ENCODE measurements at places on chromosomes 7 and 10.

DNA sequence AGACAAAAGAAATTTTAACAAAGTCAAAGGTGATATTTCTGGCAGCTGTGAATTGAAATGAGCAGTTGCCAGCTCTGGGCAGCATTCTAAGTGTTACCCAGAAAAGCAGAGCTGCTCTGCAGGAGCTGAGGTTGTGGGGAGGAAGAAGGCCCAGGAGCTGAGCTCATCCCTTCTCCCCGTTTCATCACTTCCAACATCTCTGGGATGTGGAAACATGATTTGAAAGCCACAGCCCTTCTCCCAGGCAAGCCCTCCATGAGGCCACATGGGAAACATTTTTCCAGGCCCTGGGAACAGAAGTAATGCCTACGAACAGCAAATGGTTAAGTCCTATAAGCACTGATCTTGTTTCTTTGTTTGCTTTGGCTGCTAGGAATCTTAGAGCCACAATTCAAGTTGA, 10.9 kb upstream of the DMBT1 start:
- no peak for DNase-seq

DNA sequence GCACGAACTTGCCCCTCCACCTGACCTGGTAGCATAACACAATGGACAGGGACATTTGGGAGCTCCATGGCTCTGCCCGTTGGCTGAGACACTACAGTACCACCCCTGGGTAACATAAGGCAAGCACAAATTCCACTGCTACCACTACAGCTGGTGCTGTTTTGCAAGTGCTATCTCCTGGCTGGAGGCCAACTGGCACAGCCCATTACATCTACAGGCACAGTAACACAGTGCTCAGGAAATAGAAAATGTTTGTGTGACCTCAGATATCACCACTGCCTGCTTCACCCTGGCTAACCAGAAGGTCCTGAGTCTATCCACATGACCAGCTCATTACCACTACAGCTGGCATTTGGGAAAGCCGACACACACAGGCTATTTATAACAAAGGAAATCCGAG, 631.1 kb upstream of the MBL2 start:
- DNase-seq: no peak

- DNase-seq: no peak
Measured at GRCh38 chr7:50068850-50069551, 24.0 kb downstream of the ZPBP start.

- DNase-seq: no peak
Measured at GRCh38 chr7:117217106-117218035, 105.5 kb downstream of the WNT2 start.

GRCh38 chr10:22649390-22649841, 65.0 kb downstream of the PIP4K2A start:
- no peak for DNase-seq

DNA sequence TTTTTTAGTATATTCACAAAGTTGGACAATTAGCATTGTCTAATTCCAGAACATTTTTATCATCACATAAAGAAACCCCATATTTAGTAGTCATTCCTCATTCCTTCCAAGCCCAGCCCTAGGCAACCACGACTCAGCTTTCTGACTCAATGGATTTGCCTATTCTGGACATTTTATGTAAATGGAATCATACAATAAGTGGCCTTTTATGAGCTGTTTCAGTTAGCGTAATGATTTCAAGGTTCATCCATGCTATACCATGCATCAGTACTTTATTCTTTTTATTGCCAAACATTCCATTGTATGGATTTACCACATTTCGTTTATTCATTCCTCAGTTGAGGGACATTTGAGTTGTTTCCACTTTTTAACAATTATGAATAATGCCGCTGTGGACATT, 249.2 kb downstream of the DYNC1I1 start:
- no peak for DNase-seq

All from T-helper 1 cell (primary cell).